ENCODE measurements at places on chromosomes 13 and 19.

- no peak for DNase-seq
These were observed 94.8 kb downstream of the TEX29 start for GRCh38 chr13:111415246-111415645.

- no peak for DNase-seq
These were observed at the start of gene PEAK3 for GRCh38 chr19:2282062-2282861. Gene PEAK3 (minus strand): TSS chr19:2282175. CDS start chr19:2280931, 1,244 bp downstream.

DNA sequence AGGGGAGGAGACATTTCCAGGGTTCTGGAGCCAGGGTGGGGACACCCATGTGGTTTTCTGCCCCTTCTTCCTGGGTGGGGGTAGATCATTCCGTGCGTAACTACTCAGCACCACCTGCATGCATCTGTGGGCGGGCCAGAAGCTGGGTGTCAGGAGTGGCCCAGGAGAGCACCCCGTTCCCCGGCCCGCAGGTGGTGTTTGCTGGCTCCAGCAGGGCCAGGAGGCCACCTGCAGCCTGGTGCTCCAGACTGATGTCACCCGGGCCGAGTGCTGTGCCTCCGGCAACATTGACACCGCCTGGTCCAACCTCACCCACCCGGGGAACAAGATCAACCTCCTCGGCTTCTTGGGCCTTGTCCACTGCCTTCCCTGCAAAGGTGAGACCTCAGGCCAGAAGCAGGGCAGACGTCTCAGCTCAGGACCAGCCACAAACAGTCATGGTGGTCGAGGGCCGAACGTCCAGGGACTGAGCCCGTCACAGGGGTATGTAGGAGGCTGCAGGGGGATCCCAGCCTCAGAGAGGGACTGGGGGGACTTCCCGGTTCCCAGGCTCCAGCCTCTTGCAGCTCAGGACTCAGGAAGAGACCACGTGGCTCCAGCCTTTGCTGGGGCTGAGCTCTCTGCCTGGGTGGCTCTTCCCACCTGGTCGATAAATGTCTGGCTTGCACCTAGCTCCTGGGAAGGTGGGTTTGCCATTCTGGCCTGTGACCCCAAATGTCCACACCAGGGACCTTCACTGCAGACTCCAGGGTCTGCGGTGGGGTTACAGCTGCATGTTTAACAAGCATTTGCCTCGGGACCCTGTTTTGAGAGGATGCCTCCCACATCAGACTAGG is 1.6 kb downstream of the FSTL3 start:
- DNase-seq, result no peak

DNA sequence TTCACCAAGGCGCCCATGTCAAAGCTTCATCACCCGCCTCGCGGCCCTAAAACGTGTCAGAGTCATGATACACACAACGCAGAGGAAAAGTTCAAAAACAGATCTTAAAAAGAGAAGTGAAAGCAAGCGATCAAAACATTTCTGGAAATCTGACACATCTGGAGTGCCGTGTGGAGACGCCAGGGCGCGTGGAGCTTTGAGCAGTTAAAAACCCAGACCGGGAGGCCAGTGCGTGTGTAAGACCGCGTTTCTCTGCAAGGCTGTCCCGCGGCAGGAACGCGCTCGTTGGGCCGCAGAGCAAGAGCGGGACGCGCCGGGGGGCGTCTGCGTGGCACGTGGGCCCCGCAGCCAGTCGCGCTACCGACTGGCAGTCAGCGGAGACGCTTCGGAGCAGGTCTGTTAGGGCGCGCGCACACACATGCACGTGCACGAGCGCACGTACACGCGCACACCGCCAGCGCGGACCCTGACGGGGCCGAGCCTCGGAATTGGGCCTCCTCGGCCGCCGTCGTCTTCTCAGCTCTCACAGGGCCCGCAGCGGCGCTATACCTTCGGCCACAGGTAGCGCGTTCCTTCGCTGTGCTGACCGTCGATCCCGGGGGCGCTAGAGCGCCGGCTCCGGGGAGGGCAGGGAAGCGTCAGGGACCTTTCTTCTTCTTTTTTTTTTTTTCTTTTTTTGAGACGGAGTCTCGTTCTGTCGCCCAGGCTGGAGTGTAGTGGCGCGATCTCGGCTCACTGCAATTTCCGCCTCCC is 35.8 kb downstream of the RNF6 start:
- peak; percentile 81 for DNase-seq

- no peak for DNase-seq
These were observed 9.3 kb downstream of the ZNF787 start for GRCh38 chr19:56111601-56112312.

DNA sequence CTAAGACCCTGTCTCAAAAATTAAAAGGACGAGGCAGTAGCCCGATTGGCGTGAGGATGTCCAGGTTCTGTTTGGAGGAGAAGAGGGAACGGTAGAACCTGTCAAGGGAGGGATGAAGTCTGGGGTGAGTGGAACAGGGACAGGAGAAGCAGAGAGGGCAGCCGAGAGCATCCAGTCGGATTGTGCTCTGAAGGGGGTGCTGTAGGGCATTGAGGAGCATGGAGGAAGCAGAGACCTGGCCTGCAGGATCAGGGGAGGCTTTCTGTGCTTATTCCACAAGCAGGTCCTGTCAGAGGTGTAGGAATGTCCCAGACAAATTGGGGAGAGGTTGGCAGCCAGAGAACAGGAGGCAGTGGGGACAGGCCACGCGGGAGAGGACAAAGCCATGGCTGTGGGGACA is 14.1 kb downstream of the AP2A1 start:
- no peak for DNase-seq

GRCh38 chr13:99373436-99373835 is 66.2 kb upstream of the GPR183 start:
- DNase-seq, result no peak

DNA sequence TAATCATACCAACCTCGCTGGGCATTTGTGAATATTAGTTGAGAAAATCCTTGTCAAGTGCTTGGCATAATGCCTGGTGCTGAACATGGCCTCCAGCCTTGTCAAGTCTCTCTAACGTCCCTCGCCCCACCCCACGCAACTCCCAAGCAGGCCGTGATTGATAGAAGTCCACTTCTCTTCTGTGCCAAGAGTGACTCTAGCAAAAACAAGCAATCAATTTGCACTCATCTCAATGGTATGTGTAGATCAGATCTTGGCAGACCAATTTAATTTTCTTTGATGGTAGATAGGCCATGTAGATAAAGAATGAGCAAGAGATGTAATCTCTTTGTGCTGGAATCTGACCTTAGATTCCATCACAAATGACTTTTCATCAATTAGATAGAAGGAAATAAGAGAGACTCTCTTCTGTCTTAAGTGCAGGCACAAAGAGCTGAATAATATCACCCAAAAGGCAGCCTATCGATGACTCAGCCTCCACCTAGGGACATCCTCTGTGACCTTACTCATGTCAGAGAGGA is 31.0 kb upstream of the KATNAL1 start:
- DNase-seq, result no peak

- no peak for DNase-seq
These were observed 15.4 kb upstream of the KPTN start for GRCh38 chr19:47499371-47499770.

DNA sequence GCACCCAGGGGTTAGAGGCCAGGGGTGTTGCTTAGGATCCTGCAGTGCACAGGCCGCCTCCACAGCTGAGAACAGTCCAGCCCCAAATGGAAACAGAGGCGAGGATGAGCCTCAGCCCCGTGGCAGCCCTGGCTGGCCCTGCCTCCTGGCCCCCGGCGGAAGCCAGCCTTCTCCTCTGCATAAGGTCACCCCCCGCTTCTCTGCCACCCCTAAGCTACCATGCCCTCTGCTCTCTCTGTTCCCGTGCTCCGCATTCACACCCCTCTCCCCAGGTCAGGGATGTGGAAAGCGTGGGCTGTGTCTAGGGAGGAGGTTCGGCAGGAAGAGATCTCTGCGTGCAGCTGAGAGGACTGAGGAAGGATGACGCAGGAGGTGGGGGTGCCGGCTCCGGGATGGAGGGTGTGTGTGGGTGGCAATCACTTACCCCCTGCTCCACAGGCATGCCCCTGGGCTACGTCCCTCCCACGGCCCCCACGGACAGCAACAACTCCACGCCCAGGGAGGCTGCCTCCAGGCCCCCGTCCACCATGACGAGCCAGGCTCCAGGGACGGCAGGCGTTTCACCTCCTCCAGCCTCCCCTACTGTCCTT is 6.0 kb downstream of the SSC5D start:
- DNase-seq, result no peak

DNA sequence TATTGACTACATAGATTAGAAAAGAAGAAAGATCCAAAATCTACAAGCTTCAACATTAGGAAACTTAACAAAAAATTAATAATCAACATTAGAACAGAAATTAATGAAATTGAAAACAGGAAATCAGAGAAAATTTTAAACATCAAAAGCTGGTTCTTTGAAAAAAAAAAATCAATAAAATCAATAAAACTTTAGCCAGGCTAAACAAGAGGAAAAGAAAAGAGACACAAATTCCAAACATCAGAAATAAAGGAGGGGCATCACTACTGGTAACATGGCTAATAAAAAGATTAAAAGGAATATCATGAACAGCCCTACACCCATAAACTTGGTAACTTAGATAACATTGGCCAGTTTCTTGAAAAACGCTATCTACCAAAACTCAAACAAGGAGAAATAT is 110.2 kb downstream of the ATP11A start:
- no peak for DNase-seq

GRCh38 chr19:14363183-14364097 is 17.8 kb upstream of the ADGRE5 start:
- no peak for DNase-seq

- DNase-seq, result no peak
These were observed 117.4 kb upstream of the WASF3 start for GRCh38 chr13:26440111-26440510.

GRCh38 chr19:38134540-38135149 is 89.4 kb downstream of the DPF1 start:
- DNase-seq, result no peak

- no peak for DNase-seq
These were observed 125.3 kb upstream of the C1QTNF9B start for GRCh38 chr13:24022568-24022967.

DNA sequence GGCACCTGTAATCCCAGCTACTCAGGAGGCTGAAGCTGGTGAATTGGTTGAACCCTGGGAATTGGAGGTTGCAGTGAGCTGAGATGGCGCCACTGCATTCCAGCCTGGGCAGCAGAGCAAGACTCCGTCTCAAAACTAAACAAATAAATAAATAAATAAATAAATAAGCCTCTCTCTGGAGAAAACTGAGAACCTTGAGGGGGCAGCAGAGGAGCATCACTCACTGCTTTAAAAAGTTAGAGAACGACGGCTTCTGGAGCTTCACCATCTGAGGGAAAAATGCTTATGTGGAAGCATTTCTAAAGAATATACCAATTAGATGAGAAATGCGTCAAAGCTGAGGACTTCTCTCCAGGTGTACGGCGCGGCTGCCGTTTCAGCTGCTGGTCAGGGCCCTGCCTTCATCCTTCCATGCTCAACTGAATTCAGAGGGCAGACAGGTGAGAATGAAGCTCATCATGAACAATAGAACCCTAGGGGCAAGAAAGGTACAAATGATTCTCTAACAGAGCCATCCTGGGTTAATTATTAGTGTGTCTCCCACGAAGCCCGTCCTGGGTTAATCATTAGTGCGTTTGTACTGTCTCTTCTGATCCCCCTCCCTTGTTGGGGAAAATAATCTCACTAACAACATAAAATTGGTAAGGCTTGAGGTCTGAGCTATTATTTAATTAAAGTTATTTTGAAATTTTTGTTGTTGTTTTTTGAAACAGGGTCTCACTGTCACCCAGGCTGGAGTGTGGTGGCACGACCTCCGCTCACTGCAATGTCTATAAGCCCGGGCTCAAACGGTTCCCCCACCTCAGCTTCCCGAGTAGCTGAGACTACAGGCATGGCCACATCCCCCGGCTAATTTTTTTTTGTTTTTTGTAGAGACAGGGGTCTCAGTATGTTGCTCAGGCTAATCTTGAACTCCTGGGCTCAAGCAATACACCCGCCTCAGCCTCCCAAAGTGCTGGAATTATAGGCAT is 80.1 kb downstream of the IPO5 start:
- no peak for DNase-seq

DNA sequence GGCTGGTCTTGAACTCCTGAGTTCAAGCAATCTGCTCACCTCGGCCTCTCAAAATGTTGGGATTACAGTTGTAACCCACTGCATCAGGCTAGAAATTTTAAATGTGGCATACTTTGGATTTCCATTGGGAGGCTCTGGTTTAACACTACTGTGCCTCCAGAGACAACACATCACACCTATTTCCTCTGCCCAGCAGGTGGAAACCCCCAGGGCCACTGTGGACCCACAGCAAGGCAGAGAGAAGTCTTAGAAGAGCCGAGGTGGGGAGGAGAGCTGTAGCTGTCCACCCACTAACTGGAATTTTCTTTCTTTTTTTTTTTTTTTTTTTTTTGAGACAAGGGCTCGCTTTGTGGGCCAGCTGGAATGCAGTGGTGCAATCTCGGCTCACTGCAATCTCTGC is 39.4 kb downstream of the IER2 start:
- no peak for DNase-seq

DNA sequence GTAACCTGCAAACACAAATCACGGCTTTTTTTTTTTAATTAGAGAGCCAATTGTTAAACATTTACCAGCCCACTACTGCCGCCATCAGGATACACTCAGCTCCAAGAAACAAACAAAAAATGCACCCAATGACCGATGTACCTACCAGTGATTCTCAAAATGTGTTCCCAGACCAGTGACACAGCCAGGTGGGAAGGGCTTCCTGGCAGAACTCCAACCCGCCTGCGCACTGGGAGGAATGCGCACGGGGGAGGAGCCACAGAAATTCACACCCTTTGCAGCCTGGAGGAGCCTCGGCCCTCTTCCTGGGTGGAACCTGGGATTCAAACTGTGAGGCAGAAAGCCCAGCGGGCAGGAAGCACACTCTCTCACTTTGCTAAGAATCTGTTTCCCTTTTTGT is 255.9 kb downstream of the TBC1D4 start:
- DNase-seq, result no peak

- DNase-seq, result no peak
These were observed 194.6 kb downstream of the POSTN start for GRCh38 chr13:37403776-37404527.

GRCh38 chr19:46081928-46082727 is 41.3 kb upstream of the IGFL4 start:
- DNase-seq, result no peak

DNA sequence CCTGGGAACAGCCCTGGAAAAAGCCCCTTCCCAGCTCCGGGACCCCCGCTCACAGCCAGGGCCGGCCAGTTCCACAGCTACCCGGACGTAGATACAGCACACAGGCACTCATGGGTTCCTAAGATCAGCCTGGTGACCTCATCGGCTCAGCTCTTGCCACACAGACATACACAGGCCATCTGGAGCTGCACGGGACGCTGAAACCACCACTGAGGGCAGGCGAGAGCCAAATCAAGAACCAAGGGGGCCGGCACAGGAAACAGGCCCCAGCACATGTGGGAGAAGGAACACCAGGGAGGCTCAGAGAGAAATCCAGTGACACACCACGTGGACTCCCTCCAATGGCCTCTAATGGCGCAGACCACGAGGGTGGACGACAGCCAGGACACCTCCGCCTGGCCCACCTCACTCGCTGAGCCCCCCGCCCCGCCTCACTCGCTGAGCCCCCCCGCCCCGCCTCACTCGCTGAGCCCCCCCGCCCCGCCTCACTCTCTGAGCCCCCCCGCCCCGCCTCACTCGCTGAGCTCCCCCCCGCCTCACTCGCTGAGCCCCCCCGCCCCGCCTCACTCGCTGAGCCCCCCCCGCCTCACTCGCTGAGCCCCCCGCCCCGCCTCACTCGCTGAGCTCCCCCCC is 69.7 kb upstream of the C13orf46 start:
- DNase-seq, result no peak

Measured in activated CD4-positive, CD25-positive, alpha-beta regulatory T cell (primary cell).